ENCODE measurements at places on chromosomes 2 and 18.
A peak's percentile ranks its signal among the peaks of the same experiment; 100 is the strongest.

DNA sequence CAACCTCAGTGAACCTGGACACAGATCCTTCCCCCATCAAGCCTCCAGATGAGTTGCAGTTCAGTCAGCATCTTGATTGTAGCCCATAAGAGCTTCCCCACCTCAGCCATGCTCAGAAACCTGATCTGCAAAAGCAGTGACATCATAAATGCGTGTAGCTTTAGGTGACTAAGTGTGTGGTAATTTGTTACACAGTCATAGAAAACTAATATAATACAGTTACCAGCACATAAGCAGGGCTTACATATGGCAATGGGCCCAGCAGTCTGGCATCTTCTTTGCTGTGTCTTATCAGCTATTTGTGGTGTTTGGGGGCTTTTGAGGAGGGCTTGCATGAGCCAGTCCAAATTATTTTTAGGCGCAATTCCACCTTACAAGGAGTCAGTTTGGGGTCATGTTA, 807.0 kb downstream of the SLC4A3 start:
- DNase-seq, result no peak

GRCh38 chr2:234643407-234643806, 146.5 kb upstream of the ARL4C start:
- no peak for DNase-seq

GRCh38 chr2:174632841-174633622, 35.4 kb upstream of the WIPF1 start:
- peak; percentile 22 for DNase-seq

DNA sequence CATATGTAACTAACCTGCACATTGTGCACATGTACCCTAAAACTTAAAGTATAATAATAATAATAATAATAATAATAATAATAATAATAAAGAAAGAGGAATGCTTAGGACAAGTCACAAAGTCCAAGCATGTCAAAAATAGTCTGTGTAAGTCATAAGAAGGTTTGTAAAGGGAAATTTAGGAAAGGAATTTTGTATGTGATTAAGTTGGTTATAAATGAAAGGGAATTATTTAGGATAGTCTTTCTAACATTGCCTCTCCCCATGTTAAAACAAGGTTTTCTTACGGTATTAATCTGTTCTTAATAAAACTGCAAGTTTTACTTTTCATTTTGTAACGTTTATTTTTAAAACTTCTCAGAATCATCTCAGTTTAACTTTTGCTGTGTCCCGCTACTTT, 62.8 kb downstream of the SESTD1 start:
- DNase-seq, result peak; percentile 45

DNA sequence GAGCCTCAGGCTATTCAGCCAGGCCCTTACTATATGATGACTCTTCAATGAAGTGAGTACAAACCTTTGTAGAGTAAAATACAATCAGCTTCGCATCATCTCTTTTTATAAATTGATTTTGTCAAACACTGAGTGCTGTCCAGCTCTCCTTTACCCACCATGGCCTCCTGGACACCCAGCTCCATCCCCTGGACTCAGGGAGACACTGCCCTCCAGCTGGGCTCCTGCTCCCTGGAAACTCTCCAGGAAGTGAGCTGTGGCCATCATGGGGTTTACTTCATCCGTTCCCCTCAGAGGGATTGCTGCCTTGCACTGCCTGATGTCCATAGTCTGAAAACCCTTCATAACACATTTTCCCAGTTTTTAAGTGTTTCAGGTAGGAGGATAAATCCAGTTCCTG, 82.5 kb upstream of the XIRP2 start:
- DNase-seq, result no peak

DNA sequence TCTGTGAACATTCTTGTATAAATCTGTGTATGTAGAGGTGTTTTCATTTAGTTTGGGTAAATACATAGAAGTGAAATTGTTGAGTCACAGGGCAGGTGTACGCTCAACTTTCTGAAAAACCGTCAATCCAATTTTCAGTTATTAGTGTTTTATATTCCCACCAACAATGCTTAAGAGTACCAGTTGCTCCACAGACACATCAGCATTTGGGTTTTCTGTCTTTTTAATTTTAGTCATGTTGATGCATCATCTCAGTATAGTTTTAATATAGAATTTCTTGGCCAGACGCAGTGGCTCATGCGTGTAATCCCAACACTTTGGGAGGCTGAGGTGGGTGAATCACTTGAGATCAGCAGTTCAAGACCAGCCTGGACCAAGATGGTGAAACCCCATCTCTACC, 3.2 kb upstream of the GNLY start:
- no peak for DNase-seq

- DNase-seq, result no peak
Observed at GRCh38 chr2:26567534-26567933, 73.6 kb downstream of the CIB4 start.

- no peak for DNase-seq
Observed at GRCh38 chr2:20027705-20028434, 15.4 kb upstream of the MATN3 start.

- no peak for DNase-seq
Observed at GRCh38 chr2:202115479-202115971, 42.5 kb downstream of the KIAA2012 start.

GRCh38 chr2:191860760-191861466, 14.0 kb upstream of the CAVIN2 start:
- DNase-seq, result no peak

- no peak for DNase-seq
Observed at GRCh38 chr18:66937546-66937945, 333.7 kb upstream of the CDH19 start.

GRCh38 chr18:54787121-54787520, 41.2 kb upstream of the RAB27B start:
- DNase-seq, result no peak

DNA sequence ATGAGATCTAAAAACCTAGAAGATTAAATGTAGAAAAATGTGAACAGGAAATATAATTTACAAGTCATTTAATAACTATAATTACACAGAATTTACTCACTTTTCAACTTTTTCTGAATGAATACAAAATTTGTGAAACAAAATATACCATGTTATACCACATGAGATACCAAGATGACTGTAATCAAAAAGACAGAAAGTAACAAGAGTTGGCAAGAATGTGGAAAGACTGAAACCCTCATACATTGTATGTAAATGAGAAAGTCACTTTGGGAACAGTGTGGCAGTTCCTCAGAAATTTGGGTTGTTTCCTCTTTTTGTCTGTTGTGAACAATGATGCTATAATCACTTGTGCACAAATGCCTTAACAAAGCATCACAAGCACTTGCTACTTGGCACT, 145.4 kb upstream of the ZNF804A start:
- no peak for DNase-seq

DNA sequence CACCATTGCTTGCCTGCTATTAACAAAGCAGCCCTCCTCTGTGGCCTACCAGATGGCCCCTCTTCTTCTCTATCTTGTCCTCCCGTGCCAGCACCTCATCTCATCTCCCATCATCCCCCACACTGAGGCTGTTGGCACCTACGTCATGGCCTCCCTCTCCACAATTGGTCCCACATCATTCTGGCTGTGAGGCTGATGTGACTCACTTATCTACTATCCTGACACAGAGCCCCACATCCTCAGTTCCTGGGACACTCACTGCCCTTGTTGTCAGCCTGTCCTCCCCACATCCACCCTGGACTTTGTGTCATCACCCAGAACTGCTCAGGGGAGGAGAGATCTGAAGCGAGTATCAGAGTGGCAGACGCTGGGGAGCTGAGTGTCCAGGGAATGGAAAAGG, 102.9 kb downstream of the MRO start:
- DNase-seq, result no peak

GRCh38 chr18:47283476-47283875, 32.0 kb upstream of the SKOR2 start:
- DNase-seq, result peak; percentile 29

- no peak for DNase-seq
Observed at GRCh38 chr2:164761737-164762460, 79.7 kb downstream of the COBLL1 start.

GRCh38 chr2:137960223-137960622, 4.0 kb upstream of the HNMT start:
- DNase-seq, result no peak

All from erythroblast (primary cell).